Activated CD8-positive, alpha-beta memory T cell treated with anti-CD3 and anti-CD28 coated beads, Interleukin-2, amount 10 ng/mL, durations not matched to agents 7 days and 5 days (primary cell): ENCODE measurements at places on chromosomes 13 and 19. TPM values are rescaled to one million over a fixed set of nuclear protein-coding genes. Genes with fewer than 3 reads are reported as not detected.

The LMTK3 gene
- 5.3 TPM for total RNA-seq

The COG6 gene
- total RNA-seq: 28.6 TPM

The SLC17A7 gene
- 0.19 TPM for total RNA-seq

GRCh38 chr13:95381212-95381527, 79.9 kb upstream of the ABCC4 start:
- no peak overlapping the region for H3K27ac ChIP-seq
- H3K4me3 ChIP-seq: no peak overlapping the region
- H3K27me3 ChIP-seq: peaks cover 5% of the 10 kb centered on the region
- no peak for DNase-seq

- H3K4me1 ChIP-seq: peaks cover 4% of the 10 kb centered on the region
- no peak overlapping the region for H3K27ac ChIP-seq
- no peak for DNase-seq
- no peaks in the 10 kb centered on the region for H3K36me3 ChIP-seq
- no peaks in the 10 kb centered on the region for H3K27me3 ChIP-seq
These were observed 8.5 kb downstream of the PLEKHA4 start for GRCh38 chr19:48859711-48860572.

DNA sequence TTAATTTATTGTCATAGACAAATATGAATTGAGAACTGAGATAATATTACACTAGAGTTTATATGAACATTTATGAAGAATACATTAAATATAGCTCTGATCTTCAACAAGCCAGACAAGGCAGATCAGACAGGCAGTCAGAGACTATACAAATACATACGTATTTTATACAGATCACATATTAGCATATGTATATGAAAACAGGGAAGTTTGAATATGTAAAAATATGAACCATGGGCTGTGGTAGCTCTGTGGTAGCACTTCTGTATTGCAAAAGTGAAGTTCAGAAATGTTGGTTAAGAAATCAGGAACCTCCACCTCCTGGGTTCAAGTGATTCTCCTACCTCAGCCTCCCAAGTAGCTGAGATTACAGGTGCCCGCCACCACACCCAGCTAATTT, 20.7 kb downstream of the GPR180 start:
- no peak for DNase-seq
- no peak overlapping the region for H3K27ac ChIP-seq
- H3K36me3 ChIP-seq: peaks cover 30% of the 10 kb centered on the region
- H3K4me3 ChIP-seq: no peak overlapping the region
- H3K4me1 ChIP-seq: no peaks in the 10 kb centered on the region

DNA sequence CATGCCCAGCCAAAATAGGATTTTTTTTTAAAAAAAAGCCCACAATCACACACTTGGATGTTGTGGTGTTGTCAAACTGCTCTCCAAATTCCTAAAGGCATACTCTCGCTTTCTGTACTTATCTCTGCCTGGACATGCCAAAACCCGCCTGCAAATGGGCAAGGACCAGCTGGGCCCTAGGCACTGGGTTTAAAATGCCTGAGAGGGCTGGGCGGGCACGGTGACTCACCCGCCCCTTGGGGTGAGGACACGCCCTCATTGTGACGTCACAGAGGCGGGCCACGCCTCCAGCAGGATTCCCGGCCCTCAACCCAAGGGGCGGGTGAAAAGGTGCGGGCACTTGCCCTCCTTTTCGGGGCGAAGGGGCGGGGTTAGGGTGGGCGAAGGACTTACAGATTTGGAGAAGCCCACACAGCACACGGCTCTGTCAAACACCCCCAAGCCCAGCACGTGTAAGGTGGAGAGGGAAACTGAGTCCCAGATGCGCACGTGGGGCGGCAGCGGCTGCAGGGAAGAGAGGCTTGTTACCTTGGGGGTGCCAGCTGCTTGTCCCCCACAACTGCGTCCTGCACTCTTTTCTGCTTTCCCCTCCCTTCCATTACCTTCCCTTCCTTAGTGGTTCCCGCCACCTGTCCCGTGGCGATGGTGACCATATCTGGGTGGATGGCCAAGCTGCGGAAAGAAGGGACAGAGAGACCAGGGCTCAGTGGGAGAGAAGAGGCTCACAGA, 6.6 kb downstream of the EML2 start:
- DNase-seq: peak; percentile 58
- no peak overlapping the region for H3K4me3 ChIP-seq
- peaks cover 21% of the 10 kb centered on the region for H3K36me3 ChIP-seq
